ENCODE measurements at places on chromosomes 5 and 9. TPM values are rescaled to one million over a fixed set of nuclear protein-coding genes. Genes with fewer than 3 reads are reported as not detected.

GRCh38 chr5:135747824-135748223, 86.6 kb upstream of the SLC25A48 start:
- H3K4me3 ChIP-seq: no peak overlapping the region
- no peak overlapping the region for H3K27ac ChIP-seq
- no peaks in the 10 kb centered on the region for H3K36me3 ChIP-seq
- no peak for DNase-seq
- H3K27me3 ChIP-seq: no peaks in the 10 kb centered on the region
- H3K4me1 ChIP-seq: no peaks in the 10 kb centered on the region

DNA sequence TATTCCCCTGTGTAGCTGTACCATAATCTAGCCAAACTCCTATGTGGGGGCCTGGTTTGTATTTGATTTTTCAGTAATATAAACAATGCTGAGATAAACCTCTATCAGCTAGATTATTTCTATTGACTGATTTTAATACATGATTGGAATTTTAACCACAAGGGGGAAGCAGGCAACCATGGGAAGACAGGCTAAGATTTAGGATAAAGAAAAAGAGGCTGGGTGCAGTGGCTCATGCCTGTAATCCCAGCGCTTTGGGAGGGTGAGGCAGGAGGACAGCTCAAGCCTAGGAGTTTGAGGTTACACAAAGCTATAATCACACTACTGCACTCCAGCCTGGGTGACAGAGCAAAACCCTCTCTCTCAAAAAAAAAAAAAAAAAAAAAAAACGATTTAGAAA, 18.1 kb upstream of the GPX3 start:
- no peaks in the 10 kb centered on the region for H3K4me1 ChIP-seq
- H3K4me3 ChIP-seq: no peak overlapping the region
- no peaks in the 10 kb centered on the region for H3K36me3 ChIP-seq
- no peak overlapping the region for H3K27ac ChIP-seq
- DNase-seq: no peak

- no peak overlapping the region for H3K27ac ChIP-seq
- no peak for DNase-seq
- H3K27me3 ChIP-seq: no peaks in the 10 kb centered on the region
- no peak overlapping the region for H3K4me3 ChIP-seq
Measured at GRCh38 chr9:112533660-112534059, 47.0 kb downstream of the KIAA1958 start.

DNA sequence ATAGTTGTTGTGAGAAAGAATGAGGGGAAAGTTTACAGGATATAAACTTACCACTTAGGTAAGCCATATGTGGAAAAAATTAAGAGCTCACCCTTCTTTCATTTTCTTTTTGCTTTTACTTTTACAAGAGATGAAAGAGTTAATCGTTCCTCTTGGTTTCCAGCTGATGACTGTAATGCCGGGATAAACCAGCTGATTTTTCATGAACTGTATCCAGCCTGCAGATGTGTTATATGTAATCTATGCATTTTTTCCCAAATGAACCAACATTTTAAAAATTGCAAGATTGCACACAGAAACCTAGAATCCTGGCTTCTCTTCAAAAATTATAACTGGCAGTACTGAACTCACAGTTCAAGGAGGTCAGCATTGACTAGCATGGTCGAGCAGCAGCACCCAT, 185.9 kb downstream of the GRIA1 start:
- H3K36me3 ChIP-seq: no peaks in the 10 kb centered on the region
- H3K4me1 ChIP-seq: no peaks in the 10 kb centered on the region
- H3K27ac ChIP-seq: no peak overlapping the region
- no peak for DNase-seq
- no peak overlapping the region for H3K4me3 ChIP-seq

GRCh38 chr5:178831049-178831448, 28.7 kb upstream of the ZNF354B start:
- no peaks in the 10 kb centered on the region for H3K36me3 ChIP-seq

- no peaks in the 10 kb centered on the region for H3K4me1 ChIP-seq
- DNase-seq: no peak
- no peak overlapping the region for H3K27ac ChIP-seq
- no peaks in the 10 kb centered on the region for H3K27me3 ChIP-seq
Measured at GRCh38 chr5:135721548-135722090, 112.8 kb upstream of the SLC25A48 start.

The APC gene
- polyA plus RNA-seq: 34.5 TPM

The PCDHB13 gene
- not detected for polyA plus RNA-seq
